NCI-H1092 (cell line): ENCODE measurements at places on chromosomes 5 and 9.

DNA sequence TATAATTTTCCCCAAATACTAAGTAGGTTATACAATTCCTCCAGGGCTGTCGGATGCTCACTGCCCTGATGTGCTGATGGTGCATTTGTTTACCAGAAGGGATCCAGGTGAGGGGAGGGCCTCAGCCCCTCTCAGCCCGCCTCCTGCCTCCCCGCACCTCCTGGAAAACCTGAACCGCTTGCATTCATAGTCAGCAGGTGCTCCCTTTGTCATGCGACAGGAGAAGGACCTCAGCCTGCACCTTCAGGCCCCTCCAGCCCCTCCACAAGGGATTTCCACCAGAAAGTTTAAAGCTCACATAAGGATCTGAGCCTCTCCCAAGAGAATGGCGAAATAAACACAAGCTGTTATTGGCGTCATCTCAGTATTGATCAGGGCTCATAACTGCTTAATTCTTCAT lies 36.5 kb upstream of the NTNG2 start:
- DNase-seq: no peak

DNA sequence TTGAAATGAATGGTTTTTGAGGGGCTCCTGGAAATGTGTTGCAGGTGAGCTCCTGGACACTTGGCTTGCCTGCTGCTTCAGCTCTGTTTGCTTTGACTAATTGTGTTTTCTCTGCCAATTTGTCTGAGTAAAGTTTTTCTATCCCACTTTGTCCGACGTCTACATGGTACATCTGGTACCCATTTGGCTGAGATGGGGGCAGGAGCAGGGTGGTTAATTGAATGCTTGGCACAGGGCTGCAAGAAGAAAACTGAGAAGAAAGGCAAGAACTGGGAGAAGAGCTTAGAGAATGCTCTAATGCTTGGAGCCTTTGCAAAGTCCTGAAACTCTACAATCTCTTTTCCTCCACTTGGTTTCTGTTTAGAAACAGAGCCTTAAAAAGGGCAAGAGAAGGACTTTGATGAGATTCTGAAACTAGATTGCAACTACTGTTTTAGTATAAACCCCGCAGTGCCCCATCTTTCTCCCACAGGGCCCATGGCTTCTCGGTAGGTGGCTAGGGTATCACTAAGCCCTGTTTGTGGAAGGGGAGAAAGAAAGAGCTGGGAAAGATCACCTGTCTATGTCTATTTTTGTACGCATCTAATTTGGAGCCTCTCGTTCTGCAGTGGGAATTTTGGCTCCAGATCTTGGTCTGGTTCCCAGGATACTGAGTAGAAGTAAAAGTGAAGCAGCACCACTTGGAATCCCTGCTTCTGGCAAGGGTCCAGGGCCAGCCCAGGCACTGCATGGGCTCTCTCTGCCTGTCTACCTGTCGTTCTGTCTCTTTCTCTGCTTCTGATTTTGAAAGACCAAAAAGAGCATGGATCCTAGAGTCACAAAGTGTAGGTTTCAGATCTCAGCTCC lies 214.4 kb downstream of the SEMA6A start:
- DNase-seq: no peak

GRCh38 chr9:123375469-123376132 lies 19.6 kb downstream of the CRB2 start:
- no peak for DNase-seq

DNA sequence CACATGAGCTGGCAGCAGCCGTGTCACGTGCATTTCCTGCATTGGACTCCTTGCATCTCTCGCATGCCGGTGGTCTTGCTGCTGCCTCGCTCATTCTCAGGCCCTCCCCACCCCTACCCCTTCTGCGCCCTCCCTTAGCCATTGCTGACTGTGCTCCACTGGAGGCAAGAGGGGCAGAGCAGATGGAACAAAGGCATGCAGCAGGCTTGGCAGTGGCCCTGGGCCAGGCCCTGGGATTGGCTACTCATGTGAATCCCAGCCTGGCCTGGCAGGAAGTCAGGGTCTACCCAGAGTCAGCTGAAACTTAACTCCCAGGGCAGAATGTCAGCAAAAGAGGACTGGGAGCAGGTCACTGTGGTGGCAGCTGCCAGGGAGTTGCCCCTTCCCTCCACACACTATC lies 62.3 kb downstream of the TSTD2 start:
- no peak for DNase-seq

DNA sequence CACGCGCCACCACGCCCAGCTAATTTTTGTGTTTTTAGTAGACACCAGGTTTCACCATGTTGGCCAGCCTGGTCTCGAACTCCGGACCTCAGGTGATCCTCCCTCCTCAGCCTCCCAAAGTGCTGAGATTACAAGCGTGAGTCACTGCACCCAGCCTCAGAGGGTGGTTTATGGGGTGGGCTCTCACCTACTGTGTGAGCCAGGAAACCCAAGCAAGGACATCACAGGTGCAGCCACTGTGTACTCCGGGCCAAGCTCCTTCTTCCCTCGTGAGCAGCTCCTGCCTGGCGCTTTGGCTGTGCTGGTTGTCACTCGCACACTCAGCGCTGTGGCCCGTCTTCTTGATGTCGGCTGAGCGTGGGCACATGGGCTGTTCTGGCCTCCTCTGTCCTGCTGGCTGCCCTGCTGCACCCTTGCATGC lies 70.1 kb downstream of the WNK2 start:
- no peak for DNase-seq

DNA sequence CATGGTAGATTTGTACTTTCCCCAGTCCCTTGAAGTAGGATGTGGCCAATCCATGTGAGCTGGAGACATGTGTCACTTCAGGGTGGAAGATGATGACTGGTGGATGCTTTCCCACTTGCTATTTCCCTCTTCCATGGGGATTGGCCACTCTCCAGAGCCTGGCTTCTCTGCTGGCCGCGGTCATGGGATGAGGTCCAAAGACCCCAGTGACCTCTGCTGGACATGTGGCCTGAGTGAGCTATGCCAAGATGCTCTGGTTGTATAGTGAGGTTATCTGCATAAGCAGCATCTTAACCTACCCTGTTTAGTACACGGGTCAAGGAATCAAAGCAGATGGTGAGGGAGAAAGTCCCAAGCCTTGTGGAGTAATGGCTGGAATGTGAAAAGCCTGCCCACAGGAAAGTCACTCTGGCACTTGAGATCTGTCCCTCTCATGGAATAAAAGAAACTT lies 47.1 kb downstream of the SH3PXD2B start:
- no peak for DNase-seq

DNA sequence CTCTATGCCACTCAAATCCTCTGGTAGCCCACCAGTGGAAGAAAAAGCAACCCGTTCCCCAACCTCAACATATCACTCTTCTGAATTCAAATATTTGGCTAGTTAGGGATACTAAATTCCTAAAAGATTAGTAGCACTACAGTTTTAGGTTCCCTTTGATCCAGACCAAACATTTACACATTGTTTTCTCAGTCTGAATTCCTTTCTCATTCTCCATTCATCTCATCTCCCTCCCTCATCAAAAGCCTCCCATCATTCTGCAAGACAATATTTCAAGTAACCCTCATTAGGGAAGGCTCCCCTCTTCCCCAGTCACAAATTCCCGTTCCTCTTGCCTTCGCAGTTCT lies 26.3 kb downstream of the ADAM19 start:
- no peak for DNase-seq

- no peak for DNase-seq
Measured at GRCh38 chr5:110034056-110034600, 344.4 kb downstream of the MAN2A1 start.

- DNase-seq: no peak
Measured at GRCh38 chr9:111615928-111616327, 15.2 kb upstream of the DNAJC25 start.

- DNase-seq: no peak
Measured at GRCh38 chr9:19457693-19458009, 48.8 kb downstream of the ACER2 start.

DNA sequence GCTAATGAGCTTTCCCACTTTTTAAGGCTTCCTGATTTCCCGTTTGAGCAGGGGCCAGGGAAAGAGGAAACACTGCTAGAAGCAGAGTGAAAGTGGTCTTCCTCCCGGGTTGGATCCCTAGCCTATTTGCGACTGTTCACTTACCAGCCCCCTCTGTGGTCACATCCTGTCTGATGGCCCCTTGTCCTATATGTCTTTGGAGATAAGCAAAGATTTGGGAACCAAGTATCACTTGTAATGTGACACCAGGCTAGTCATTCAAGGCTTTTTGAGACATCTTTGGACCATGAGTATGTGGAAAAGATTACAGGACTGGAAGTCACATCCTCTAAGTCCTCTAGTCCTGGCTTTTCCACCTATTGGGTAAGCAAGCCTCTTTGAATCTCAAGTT lies 6.1 kb downstream of the DNAJB5 start:
- DNase-seq: no peak

- no peak for DNase-seq
Measured at GRCh38 chr5:143870871-143871632, 59.1 kb downstream of the HMHB1 start.

GRCh38 chr9:17578911-17579793 lies at the start of gene SH3GL2:
Gene SH3GL2 (plus strand): TSS chr9:17579066.
- peak; percentile 80 for DNase-seq

- no peak for DNase-seq
Measured at GRCh38 chr5:150347451-150347850, 10.0 kb upstream of the TCOF1 start.

GRCh38 chr9:30198463-30199309 lies 2185.8 kb upstream of the ACO1 start:
- DNase-seq: no peak

DNA sequence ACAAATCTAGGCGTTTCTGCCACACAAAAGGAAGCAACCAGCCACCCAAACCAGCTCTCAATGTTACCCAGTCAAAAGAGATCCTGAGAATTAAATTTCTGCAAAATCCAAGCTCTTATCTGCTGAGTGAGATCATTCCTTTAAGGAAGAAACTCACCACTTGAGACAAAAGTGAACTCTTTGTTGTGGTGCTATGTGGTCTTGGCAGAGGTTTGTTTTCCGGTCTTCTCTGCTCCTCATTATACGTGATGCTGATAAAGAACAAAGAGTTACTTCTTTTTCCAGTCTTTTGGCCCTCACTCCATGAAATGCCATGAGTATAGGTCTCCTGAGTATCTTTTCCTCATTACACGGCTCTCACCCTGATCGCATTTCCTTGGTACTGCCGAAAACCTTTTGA lies 82.1 kb downstream of the PRKACG start:
- no peak for DNase-seq

- DNase-seq: no peak
Measured at GRCh38 chr5:128613766-128614165, 75.7 kb upstream of the FBN2 start.

DNA sequence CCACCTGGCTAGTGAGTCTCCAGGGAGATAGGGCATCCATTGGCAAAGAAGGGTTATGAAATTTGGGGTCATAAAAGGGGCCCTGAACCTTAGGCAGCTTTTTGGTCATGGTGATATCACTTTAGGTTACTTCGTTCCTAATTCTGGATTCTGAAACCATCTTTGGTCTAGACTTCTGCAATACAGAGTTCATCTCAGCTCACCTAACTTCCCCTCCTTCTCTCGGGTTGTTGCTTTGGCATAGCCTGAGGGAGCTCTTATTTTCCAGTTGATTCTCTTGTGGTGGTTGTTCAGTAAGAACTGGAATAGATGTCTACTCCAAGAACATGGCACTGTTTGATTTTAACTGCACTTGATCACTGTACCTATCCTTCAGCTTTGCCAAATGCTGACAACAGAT lies 148.9 kb upstream of the RUSC2 start:
- no peak for DNase-seq

- DNase-seq: no peak
Measured at GRCh38 chr9:17865881-17866280, 287.0 kb downstream of the SH3GL2 start.

- DNase-seq: no peak
Measured at GRCh38 chr9:123074628-123075027, 41.2 kb downstream of the GPR21 start.

GRCh38 chr5:36659411-36659810 lies 53.0 kb downstream of the SLC1A3 start:
- DNase-seq: no peak

GRCh38 chr5:58708456-58708855 lies 125.6 kb downstream of the RAB3C start:
- no peak for DNase-seq

GRCh38 chr5:3590161-3590966 lies 5.3 kb upstream of the IRX1 start:
- no peak for DNase-seq

GRCh38 chr9:101601904-101602765 lies 7.4 kb upstream of the PPP3R2 start:
- peak; percentile 63 for DNase-seq

DNA sequence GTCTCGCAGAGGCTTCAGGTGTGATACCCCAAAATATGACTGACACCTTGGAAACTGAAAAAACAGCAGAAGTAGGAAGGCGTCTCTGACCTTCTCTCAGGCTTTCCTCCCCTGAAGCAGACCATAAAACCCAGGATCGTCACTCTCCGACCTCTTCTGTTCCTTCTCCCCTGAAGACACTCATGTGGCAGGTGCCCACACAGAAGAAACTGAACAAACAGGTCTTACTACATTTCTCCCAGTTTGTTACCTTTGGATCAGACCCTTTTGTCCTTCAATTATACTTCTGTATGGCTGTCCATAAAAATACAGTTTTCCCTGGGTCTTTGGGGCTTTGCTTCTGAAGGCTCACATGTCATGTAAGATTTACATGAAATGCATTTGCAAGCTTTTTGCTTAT lies 10.3 kb upstream of the PRUNE2 start:
- no peak for DNase-seq

- no peak for DNase-seq
Measured at GRCh38 chr5:42927730-42928129, 112.4 kb downstream of the ANXA2R start.
